Fibroblast of skin of right biceps (primary cell): ENCODE measurements at places on chromosomes 13 and 19.

- DNase-seq: peak; percentile 91
Measured at GRCh38 chr19:13079542-13079986, 23.1 kb downstream of the LYL1 start.

DNA sequence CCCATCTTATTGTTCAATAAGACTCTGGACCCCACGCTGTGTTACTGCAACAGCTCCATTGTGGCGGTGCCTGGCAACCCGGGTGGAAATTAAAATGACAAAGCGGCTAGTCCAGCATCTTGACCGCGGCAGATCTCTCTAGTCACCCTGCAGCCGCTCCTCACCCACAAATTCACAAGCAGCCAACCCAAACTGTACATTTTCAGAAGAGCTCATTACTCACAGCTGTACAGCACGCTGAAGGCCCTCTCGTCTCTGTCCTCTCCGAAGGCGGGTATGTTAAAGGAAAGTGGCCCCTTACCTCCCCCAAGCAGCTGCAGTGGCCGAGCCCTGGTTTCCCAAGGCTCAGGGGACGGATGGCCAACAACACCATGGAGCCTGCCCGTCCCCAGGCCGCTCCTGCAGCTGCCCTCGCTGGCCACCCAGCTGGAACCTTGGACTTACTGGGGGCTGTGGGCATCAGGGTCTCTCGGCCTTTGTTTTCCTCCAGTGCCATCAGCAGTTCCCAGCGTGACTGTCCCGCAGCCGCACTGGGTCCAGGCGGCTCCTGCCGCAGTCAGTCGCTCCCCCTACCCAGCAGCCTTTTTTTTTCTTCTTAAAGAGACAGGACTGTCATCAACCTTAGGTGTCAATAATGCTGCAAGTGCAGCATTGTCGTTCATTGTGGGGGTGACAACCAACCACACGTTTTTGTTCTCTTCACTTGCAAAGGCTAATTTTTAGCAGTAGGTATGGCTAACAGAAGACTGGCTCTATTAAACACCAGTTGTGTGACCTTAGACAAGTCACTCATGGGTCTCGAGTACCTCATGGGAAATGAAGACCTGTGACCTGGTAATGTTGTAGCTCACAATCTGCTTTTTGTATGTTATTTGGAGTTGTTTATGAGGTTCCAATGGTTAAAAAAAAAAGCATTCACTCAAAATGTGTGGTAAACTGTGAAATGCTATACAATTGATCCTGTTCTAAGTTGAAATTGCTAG is at the start of gene SACS:
TSS of gene SACS (minus strand) at position 532 of the 983 bp plus-strand sequence. CDS start 22,463 bp downstream, outside the sequence.
- peak; percentile 63 for DNase-seq

GRCh38 chr19:18736415-18737336 is 53.2 kb downstream of the CRTC1 start:
- DNase-seq: no peak

DNA sequence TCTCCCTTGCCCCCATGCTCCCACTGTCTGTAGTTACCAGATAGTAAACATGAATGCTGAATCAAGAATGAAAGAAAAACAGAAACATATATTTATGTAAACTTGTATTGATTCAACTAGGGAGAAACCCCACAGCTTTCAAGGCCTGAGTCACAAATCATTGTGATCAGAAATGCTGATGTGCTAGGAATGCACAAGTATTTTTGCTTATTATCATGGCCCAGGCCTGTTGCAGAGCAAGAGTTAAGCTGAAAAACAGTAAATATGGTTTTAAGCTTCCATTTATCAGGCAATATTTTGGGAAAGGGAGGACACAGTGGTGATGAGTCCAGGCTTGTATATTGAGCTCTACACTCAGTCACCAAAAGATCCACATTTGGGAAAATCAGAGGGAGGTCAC is 669.6 kb downstream of the DIAPH3 start:
- no peak for DNase-seq
